ENCODE measurements at places on chromosomes 3 and 15.

DNA sequence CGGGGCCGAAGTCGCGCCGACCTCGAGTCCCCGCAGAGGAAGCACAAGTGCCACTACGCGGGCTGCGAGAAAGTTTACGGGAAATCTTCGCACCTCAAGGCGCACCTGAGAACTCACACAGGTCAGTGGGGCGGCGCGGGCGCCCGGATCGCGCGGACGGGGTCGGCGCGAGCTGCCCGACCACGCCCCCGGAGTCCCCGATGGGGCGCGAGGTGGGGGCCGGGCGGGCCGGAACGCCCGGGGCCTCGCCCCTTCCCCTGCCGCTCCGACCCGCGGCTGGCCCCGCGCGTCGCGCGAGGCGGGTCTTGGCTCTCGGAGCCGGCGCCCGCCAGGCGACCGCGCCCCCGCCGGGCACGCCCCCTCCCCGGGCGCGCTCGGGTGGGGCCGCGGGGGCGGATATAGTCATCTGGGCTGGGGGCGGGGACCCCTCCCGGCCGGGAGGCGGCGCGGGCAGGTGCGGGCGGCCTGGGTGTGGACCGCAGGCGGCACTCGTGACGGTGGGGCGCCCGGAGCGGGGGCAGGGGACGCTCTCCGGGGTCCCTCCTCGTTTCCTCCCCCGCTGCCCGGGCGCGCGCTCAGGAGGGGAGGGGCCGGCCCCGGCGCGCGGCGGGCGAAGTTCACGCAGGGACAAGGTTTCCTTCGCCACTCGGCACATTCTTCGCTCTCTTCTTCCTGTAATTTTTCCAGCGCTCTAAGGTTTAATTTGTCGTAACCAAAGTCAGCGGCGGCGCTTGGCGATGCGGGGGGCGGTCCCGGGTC lies 1.2 kb downstream of the KLF13 start:
- peak; percentile 80 for DNase-seq

GRCh38 chr3:168812234-168812633 lies 716.5 kb upstream of the GOLIM4 start:
- no peak for DNase-seq

DNA sequence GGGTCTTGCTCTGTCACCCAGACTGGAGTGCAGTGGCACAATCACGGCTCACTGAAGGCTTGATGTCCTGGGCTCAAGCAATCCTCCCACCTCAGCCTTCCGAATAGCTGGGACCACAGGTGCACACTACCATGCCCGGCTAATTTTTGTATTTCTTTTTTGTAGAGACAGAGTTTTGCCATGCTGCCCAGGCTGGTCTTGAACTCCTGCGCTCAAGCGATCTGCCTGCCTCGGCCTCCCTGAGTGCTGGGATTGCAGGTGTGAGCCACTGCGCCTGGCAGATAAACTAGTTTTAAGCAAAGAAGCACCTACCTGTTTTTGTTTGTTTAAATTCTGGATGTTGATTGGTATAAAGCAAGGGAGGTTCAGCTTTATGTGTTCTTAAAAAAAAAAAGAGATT lies 170.6 kb upstream of the GOLIM4 start:
- no peak for DNase-seq

- DNase-seq: no peak
Measured at GRCh38 chr3:49757197-49757596, 29.1 kb downstream of the IP6K1 start.

DNA sequence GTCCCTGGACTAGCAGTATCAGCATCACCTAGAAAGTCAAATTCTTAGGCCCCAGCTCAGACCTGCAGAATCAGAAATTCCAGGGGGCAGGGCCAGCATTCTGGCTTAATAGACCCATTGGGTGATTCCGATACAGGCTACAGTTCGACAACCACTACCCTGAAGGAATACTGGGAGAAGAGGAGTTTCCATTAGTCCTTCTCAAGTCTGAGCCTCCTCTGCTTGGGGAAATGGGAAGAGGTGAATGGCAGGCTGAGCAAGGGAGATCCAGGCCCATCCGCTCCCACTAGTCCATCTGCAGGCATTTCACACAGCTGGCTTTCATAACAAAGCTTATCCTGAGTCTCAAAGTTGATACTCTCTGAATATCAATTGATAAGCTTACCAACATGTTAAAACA lies 69.1 kb downstream of the MECOM start:
- DNase-seq: no peak

DNA sequence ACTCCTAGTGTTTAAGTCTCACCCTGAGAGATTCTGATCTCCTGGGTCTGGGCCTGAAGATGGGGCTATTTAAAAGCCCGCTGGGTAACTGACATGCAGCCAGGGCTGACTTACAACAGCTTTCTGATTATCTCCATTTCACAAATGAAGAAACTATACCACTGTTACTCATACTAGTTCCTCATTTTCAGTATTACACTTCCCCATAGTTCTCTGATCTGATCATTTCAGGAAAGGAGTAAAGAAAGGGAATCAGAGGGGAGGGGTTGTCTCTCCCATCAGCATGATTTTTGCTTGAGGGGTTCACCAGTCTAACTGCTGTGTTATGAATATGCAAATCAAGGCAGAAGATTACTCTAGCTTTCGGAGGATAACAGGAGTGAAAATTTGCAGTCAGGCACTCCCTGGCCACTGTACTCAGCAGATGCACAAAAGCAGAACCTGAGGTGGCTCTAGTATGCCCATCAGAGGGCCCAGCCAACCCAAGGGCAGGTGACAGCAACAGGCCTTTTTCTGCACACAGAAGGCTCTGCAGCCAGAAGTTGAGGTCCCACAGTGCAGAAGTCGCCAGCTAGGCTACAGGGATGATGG lies 59.4 kb downstream of the DAPK2 start:
- no peak for DNase-seq

DNA sequence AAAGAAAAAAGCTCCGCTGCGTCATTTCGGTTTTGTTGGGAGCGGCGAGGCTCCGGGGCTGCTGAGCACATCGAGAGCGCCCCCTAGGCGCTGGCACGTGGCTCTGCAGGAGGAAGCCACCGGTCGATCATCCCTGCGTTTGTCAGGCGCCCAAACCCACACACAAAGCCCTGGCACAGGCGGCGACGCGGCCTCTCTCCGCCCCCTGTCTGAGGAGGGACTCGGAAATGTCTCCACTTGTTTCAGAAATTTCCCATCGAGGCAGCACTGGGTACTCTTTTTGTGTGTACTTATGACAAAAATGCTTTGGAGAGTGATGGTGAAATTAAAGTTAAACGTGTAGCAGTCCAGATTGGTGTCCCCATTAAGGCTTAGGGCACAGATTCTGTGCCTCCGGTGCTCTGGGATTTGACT lies 407.3 kb upstream of the ONECUT1 start:
- peak; percentile 57 for DNase-seq

DNA sequence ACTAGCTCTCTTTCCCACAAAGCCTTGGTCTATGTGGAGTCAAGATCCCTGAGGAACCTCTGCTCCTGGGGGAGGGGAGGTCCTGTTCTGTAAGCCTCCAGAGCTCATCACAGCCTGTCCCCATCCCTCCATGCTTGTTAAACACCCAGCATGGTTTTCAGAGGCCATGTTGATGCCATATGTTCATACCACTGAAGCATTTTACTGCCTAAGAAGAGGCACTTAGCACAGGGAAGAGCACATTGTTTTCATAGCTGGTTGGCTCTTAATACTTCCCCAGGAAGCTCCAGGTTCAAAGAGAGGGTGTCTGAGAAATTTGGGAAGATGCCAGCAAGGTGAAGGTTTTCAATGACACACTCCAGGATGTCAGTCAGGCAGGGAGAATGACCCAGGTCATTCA lies 25.6 kb downstream of the CPNE4 start:
- DNase-seq: no peak

DNA sequence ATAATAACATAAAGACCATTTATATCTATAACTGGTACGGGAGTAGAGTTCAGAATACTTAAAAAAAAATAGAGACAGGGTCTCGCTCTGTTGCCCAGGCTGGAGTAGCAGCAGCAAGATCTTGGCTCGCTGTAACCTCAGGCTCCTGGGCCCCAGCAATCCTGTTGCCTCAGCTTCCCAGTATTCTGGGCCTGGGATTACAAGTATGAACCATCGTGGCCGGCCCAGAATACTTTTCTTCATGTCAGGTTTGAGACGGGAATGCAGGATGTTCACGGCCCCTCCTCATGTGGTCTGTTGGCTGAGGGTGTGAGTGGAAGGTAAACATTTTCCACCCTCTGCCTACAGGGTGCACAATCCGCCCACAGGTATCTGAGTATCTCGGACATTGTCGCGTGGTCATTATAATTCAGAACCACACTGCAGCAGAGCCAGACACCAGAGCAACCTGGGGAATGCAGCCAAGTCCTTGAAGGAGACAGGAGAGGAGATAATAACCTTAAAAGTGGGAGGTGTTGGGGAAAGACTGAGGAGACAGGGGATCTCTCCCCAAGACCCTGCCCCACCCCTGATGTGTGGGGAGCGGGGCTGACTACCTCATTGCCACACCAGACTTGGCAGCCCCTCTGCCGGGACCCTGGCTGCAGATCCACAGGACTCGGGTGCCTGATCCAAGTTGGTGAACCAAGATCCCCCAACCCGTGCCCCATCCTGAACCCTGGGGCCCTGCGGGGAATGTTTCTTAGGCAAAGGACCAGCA lies 106.8 kb downstream of the ADCY5 start:
- no peak for DNase-seq

DNA sequence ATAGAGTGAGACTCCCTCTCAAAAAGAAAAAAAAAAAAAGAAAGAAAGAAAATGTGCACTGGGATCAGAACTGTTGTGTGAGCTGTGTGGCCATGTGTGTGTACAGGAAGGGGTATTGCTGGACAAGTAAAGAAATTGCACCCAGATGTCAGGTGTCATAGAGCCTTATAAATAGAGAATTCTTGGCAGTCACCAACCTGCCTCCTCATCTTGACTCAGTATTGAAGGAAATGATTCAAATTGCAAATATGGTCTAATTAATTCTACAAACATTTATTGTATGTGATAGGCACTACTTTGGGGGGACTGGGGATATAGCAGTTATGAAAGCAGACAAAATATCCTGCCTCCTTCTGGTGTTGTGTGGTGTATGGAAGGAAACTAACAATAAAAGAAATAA lies 243.8 kb upstream of the TTC14 start:
- DNase-seq: no peak

DNA sequence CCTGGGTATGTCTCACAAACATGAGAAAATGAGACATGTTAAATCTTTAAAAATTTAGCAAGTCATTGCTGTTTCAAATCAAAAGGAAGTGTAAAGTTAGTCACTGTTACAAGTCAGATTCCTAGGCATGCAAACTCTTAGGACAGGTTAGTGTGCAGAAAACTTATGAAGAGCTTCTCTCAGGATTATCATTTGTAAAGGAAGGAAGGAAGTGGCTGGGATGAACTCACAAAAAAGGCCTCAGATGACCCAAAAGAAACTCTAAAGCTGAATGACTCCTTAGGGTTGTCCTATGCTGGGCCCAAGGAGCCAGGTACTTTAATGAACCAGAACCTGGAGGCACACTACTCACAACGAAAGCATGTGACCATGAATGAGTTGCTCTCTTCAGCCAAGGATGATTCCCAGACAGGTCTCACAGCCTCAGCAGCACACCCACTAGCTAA lies 25.0 kb downstream of the MSL2 start:
- no peak for DNase-seq

DNA sequence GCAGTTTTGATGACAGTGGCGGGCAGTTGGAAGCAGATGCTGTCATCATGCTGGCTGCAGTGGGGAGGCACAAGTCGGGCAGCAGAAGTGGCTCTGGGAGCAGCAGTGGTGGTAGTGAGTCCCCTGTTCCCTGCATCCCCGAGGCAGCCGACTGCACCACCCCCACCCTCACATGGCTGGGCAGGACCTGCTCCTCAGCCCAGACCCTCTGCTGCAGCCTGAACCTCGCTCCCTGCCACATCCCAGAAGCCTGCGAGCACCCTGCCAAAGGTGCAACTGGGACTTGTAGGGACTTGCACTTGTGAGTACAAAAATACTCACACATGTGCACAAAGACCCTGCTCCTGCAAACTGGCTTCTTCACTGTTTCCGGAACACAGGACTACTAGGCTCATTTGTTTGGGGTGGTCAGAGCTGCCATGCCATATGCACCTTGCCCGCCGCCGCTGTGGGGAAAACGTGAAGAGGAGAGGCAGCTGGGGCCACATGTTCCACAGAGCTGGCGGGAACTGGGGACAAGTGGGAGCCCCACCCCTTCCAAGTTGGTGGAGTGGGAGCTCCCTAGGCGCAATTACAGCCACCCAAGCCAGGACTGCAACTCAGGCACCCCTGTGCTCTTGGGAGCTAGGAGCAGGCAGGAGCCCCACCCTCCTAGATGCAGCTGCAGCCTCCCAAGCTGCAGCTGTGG lies 2.2 kb downstream of the JMJD7 start:
- no peak for DNase-seq

DNA sequence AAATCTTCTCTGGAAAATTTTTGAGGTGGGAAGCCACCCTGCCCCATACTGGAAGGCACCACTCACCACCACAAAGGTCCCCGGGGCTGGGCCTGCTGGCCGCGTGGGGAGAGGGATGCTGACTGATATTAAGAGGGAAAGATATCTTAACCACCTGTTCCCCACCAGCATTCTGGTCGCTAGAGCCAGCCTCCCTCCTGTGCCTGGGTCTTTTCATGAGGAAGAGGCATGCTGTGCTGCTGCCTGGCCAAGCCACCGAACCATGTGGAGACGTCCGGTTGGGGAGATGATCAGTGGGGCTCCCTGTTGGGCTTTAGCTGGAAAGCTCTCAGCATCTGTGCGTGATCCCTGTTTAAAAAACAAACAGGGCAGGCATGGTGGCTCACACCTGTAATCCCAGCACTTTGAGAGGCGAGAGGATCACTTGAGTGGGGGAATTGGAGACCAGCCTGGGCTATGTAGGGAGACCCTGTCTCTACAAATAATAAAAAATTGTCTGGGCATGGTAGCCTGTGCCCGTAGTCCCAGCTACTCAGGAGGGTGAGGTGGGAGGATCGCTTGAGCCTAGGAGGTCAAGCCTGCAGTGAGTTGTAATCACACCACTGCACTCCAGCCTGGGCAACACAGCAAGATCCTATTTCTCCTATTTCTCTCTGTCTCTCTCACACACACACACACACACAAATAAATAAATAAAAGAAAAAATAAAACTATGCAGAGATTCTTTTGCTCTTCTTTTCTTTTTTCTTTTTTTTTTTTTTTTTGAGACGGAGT lies 1.0 kb downstream of the KLHL18 start:
- peak; percentile 68 for DNase-seq
